Mucosa of gallbladder (tissue), 1 donor: ENCODE measurements at places on chromosomes 11 and 22.

DNA sequence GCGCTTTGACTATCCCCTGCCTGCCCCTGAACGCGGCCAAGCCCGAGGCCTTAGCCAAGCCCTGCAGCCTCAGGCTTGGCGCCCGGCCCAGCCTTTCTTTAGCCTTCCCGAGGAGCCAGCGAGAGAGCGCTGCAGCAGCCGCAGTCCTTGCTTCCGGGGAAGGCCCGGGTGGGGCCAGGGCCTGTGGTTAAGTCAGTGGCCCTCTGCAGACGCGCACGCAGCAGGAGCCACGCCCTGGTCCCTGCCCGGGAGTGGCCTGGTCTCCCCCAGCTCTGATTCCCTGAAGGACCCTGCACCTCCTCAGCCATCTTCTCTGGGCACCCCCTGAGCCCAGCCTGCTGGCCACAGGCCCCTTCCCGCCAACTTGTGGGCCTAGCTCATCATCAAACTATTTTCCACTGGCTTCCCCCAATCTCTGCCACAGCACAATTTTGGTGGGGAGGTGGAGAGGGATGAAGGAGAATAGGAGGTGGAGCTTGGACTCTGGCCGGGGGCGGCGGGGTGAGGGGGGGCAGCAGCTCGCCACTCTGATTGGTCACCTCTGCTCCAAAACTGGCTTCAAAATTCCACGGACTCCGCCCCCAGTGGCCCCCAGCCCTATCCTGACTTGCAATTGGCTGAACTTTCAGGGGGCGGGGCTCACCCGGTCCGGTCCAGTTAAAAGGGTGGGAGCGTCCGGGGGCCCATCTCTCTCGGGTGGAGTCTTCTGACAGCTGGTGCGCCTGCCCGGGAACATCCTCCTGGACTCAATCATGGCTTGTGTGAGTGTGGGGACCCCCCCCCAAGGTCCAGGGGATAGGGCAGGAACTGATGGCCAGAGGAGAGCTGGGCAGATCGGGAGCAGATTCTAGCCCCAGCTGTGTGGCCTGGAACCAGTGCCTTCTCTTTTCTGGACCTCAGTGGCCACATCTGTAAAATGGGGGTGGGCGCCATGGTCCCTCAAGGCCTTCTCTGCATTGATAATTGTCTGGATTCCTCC lies at the start of gene LGALS1:
Gene LGALS1 (plus strand): TSS at position 686 of the 979 bp plus-strand sequence. CDS start 67 bp downstream, at position 753.
- DNase-seq, result peak; percentile 92

- DNase-seq, result no peak
These were observed 19.1 kb upstream of the BSX start for GRCh38 chr11:123000721-123001120.

DNA sequence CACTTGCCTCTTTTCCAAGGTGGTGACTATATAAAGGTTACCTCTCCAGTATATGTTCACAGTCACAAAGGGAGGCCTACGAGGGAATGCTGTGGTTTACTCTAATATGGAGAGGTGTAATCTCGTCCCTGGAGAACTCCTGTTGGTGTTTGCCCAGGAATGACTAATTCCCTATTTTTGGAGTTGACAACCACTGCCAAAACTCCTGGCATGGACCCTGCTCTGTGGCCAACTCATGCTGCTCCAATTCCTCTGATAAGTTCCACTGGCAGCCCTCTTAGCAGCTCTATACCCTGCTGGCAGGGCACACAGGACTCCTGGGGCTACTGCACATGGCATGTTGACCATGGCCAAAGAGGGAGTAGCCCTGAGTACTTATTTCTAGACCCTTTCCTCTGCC lies 418.7 kb upstream of the ANO5 start:
- DNase-seq, result no peak

DNA sequence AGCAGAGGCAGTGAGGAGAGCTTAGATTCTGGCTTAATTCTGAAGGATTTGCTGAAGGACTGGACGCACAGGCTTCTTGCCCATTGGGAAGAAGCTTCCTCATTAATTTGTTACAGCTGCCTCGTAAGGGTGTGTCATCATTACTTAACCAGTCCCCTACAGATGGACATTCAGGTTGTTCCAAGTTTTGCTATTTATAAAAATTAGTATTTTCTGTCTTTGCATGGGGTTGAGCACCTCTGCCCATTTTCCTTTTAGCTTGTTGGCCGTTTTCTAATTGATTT lies 38.1 kb downstream of the CAPN1 start:
- no peak for DNase-seq

DNA sequence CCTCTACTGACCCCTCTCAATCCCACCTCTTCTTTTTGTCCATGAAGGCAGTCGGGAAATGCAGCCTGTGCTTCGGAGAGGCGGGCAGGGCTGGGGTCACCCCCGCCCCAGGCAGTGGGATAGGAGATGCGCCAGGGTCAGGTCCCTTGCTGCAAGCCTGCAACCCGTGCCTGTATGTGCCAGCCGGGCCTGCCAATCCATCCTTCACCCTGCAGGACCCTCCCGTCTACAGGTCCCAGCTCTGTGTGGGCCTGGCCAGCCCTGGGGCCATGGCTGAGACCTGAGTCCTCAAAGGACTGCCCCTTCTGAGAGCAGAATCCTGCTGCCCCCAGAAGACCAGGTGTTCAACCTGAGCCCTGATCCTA lies 10.9 kb downstream of the ASCL2 start:
- DNase-seq, result peak; percentile 7

- no peak for DNase-seq
These were observed 12.6 kb downstream of the POLR2F start for GRCh38 chr22:37965940-37966664.

- no peak for DNase-seq
These were observed 114.3 kb downstream of the RBFOX2 start for GRCh38 chr22:35914357-35914664.

- DNase-seq, result no peak
These were observed 288.5 kb downstream of the KIRREL3 start for GRCh38 chr11:126711977-126712625.
